AG10803 (cell line): ENCODE measurements at places on chromosomes 13 and 19.

GRCh38 chr13:100767192-100767591, 92.6 kb upstream of the TMTC4 start:
- DNase-seq: no peak

- DNase-seq: peak; percentile 19
Observed at GRCh38 chr19:39430675-39431593, 4.8 kb downstream of the RPS16 start.

- no peak for DNase-seq
Observed at GRCh38 chr19:9627856-9628255, 6.8 kb upstream of the ZNF561 start.

DNA sequence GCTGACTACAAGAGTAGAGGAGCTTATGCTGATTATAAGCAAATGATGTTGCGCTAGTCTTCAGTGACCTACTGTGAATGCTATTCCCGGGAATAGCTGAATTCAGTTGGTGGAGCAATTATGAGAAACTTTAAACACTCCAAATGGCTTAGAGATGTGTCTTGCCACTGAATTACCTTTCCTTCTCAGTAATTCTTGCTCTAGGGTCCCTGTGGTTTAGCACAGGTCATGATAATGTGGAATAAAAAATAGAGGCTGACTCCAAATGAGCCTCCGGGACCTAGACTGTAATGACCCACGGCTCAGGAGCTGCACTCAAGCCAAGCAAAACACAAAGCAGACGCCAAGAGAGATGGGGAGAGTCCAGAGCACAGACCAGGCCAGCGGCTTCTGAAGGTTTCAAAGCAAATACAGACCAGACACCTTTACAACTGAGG, 124.7 kb downstream of the RGCC start:
- DNase-seq: no peak

- DNase-seq: peak; percentile 94
Observed at GRCh38 chr13:23618341-23618740, 48.1 kb downstream of the TNFRSF19 start.

- peak; percentile 40 for DNase-seq
Observed at GRCh38 chr13:108227651-108228272, 9.6 kb downstream of the ABHD13 start.

- DNase-seq: peak; percentile 22
Observed at GRCh38 chr13:43583321-43583720, 203.5 kb downstream of the ENOX1 start.

DNA sequence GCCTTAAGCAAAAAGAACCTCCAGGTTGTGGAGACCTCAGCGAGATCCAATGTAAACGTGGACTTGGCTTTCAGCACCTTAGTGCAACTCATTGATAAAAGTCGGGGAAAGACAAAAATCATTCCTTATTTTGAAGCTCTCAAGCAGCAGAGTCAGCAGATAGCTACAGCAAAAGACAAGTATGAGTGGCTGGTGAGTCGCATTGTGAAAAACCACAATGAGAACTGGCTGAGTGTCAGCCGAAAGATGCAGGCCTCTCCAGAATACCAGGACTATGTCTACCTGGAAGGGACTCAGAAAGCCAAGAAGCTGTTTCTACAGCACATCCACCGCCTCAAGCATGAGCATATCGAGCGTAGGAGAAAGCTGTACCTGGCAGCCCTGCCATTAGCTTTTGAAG, 58.5 kb downstream of the ARHGAP35 start:
- DNase-seq: peak; percentile 53

GRCh38 chr13:64810750-64811149, 2419.4 kb downstream of the PCDH9 start:
- DNase-seq: no peak

- DNase-seq: no peak
Observed at GRCh38 chr19:17266589-17266974, 661 bp upstream of the BABAM1 start.

DNA sequence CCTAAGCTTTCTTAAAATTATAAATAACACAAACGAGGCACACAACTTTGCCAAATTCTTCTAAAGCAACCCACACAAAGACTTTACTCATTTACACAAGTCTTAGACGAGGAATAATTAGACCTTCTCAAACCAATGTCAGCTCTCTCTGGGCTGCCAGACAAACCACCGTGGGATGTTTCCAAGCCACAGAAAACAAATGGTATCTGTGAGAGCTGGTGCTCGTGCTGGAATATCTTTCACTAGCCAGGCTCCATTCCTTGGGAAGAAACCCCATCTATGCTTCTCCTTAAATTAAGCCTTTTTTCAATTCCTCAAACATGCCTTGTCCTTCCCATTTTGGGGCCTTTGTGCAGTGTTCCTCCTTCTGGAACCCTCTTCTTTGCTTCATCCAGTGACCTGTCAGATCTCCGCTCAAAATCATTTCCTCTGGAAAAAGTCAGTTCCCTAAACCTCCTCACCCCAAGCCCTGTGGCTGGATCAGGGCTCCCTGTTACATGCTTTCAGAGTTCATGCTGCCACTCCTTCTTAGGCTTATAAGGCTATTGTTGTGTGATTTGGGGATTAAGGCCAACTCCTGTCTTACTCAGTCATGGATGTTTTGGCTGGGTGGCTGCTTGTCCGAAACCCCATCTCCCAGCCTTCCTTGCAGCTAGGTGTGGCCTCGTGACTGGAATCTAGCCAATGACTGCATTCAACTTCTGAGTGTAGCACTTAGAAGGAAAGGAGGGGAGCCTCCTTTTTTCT, 64.2 kb upstream of the GTF2F2 start:
- DNase-seq: peak; percentile 82

GRCh38 chr13:103694033-103694432, 627.8 kb upstream of the SLC10A2 start:
- no peak for DNase-seq

GRCh38 chr13:68107667-68108066, 877.5 kb upstream of the PCDH9 start:
- no peak for DNase-seq

GRCh38 chr19:1624458-1624857, 19.2 kb upstream of the UQCR11 start:
- peak; percentile 39 for DNase-seq

DNA sequence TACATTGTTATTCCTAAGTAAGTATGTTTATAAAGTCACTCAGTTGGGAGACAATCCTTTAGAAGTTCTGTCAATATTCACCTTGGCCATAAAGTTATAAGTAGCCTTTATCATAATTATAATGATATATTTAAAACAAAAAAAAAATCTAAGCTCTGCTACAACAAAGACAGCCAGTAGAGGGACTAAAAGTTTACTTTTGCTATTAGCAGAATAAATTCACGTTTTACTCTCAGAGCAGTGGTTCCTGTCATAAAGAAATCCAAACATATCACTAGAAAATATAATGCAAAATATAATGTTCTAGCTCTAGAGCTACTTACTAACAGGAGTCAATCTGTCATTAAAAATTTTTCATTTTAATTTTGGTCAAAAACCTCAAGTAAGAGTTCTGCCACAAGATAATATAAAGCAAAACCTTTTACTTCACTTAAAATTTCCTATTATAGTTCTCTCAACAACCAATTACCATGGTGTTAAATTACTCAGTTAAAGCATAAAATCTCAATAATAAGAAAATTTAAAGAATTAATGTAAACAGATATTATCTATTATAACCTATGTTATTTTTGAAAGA, 17.7 kb downstream of the INTS6 start:
- peak; percentile 20 for DNase-seq

DNA sequence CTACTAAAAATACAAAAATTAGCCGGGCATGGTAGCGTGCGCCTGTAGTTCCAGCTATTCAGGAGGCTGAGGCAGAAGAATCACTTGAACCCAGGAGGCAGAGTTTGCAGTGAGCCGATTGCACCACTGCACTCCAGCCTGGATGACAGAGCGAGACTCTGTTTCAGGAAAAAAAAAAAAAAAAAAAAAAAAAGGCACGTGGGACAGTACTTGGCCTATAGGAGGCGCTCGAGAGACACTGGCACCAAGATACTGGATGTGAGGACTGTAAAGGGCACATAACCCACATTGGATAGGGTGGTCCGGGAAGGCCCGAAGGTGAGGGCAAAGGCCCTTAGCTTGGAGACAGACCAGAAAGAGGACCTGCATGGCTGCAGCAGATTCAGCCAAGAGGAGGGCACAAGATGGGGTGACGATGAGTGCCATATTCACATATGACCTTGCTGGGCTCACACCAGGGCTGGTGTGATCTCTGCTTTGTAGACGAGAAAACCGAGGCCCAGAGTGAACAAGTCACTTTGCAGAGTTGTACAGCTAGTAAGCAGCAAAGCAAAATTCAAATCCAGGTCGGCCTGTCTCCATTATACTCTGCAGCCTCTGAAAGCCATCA, 89.4 kb downstream of the DPF1 start:
- DNase-seq: peak; percentile 30

- DNase-seq: peak; percentile 88
Observed at GRCh38 chr19:658916-659839, 3.8 kb downstream of the RNF126 start.

- DNase-seq: peak; percentile 49
Observed at GRCh38 chr13:35860661-35861060, 270.5 kb downstream of the DCLK1 start.

GRCh38 chr19:20969898-20970297, 46.8 kb downstream of the ZNF85 start:
- no peak for DNase-seq

- DNase-seq: no peak
Observed at GRCh38 chr13:25604106-25604505, 232.3 kb downstream of the ATP8A2 start.

GRCh38 chr19:2191456-2192310, 27.9 kb downstream of the DOT1L start:
- DNase-seq: no peak

DNA sequence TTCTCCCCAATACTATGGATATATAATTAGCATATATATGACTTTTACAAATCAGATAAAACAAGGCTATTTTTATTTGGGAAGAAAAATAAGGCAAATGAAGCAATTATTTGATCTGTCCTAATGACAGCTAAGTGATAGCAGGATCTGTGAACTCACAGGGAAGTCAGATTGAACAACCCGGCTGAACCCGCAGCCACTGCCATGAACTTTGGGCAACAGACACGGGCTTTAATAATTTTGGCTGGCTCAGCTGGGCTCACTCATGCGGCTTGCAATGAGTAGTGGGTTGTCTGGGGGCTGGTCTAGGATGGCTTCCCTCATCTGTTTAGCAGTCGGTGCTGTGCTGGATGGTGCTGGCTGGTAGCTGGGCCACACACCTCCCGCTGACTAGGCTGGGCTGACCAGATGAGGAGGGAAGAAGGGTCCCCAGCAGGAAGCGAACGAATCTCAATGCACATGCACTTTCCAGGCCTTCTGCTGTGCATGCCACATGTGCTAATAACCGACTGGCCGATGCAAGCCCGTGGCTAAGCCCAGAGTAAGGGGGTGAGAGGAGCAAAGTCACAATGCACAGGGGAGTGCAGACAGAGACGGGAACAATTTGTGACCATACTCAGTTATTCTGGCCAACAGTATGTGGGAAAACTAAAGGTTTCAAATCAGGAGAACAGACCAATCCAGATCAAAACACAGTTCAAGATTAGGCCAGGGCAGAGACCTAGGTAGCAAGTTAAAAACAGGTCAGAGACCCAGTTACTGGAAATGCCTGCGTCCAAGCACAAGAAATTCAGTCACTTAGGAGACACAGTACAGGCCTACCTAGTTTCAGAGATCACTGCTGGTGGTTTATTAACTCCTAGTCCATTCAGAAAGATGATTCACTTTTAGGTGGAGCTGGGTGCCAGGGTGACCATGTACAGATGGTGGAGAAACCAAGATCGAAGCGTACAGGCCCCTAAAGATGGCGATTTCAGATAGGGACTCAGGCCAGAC, 22.3 kb downstream of the CRYL1 start:
- DNase-seq: no peak

- no peak for DNase-seq
Observed at GRCh38 chr19:48210005-48210404, 39.5 kb downstream of the ZSWIM9 start.

- DNase-seq: peak; percentile 42
Observed at GRCh38 chr19:49224879-49225278, 67.3 kb downstream of the TRPM4 start.

DNA sequence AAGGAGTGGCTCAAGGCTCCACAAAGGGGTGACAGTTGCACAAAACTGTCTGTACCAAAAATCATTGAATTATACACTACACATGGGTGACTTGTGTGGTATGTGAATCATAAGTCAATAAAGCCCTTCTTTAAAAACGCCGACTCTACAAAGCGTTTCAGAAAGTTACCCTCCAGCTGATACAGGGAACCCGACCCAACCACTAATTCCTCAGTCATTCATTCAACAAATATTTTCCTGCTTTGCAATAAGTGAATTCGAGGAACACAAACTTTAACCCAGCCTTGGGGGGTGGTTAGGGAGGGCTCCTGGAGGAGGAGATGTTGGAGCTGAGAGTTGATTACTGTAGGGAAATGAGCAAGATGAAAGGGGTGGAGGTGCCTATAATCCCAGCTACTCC, 32.0 kb downstream of the LTBP4 start:
- peak; percentile 35 for DNase-seq

DNA sequence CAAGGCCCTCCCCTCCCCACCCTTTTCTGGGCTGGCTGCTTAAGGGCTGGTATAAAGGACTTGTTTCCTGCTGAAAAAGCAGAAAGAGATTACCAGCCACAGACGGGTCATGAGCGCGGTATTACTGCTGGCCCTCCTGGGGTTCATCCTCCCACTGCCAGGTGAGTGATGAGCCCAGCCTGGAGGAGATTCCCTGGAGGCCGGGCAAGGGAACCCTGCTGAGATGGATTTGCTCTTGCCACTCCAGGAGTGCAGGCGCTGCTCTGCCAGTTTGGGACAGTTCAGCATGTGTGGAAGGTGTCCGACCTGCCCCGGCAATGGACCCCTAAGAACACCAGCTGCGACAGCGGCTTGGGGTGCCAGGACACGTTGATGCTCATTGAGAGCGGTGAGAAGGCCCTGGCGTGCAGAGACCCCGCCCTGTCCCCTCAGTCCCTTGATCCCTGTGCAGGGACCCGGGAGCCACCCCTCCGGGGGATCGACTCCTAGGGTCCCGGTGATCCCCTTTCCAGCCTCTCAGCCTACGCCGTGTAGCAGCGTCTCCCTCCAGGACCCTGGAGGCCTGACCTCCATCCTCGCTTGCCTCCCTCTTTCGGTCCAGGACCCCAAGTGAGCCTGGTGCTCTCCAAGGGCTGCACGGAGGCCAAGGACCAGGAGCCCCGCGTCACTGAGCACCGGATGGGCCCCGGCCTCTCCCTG, at the start of gene CD177:
CD177 (plus strand) TSS at position 81 of the 699 bp plus-strand sequence; CDS start at position 110, 29 bp downstream.
- no peak for DNase-seq

- no peak for DNase-seq
Observed at GRCh38 chr13:110820322-110820721, 94.5 kb downstream of the ANKRD10 start.

DNA sequence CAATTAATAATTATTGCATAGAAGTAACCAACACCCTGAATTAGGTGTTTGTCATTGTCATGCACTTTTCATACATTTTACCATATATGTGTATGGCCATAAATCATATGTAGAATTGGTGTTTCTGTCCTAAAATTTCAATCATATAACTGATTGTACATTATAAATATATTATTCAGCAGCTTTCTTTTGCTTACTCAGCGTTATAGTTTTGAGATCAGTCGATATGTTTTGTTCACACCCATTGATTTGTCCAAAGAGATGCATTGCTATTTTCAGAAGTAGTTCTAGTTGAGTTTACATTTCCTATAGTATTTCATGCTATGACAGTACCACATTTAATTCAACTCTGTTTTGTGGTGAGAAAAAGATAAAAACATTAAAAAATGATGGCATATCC, 50.5 kb upstream of the PARP4 start:
- no peak for DNase-seq

GRCh38 chr13:79228972-79229371, 177.1 kb downstream of the RBM26 start:
- DNase-seq: no peak
